ENCODE measurements at places on chromosomes 5 and 9.

DNA sequence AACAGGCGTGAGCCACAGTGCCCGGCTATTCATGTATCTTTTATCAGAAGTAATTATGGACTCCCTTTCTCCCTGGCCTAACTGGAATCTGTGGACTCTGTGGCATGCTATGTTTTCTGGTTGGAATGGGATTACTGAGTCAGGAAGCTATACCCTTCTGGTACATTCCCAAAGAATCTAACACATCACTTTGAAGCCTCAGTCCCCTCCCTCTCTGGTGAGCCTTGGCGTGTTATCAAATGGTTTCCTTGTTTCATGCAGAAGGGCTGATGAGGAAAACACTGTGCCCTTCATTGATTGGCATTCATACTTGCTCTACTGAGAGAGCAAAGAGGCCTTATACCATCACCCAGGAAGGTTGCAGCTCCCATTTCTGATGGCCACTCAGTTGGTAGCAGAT, 22.9 kb downstream of the C5orf15 start:
- no peak for DNase-seq

DNA sequence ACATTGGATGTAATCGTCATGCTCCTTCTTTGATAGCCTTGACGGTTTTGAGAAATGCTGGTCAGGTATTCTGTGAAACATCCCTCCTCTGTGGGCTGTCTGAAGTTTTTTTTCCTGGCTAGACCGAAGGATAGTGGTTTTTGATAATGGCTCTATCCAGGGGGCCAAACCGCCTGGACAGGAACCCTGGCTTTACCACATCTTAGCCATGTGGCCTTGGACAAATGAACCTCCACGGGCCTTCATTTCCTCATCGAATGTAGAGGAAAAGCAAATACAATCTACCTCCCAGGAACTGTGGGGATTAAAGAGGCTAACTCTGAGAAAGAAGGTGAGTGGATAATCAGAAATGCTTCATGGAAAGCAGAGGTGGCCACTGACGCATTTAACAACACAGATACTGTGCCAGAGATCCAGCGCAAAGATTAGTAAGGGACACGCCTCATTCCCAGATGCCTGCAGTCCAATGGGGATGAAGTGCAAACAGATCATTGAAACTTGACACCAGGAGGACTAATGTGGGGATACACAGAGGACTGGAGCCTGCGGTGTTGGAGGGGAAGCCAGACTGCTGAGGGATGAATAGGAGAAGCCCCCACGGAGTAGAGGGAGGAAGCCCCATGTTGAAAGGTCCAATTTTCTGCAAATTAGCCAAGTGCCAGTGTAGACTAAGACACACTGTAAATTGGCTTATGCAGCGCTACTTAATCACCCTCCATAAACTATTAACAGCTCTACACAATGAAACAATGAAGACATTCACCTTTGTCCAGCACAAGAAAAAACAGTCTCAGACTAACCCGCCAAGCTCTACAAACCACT, 41.6 kb downstream of the MYO10 start:
- peak; percentile 78 for DNase-seq

DNA sequence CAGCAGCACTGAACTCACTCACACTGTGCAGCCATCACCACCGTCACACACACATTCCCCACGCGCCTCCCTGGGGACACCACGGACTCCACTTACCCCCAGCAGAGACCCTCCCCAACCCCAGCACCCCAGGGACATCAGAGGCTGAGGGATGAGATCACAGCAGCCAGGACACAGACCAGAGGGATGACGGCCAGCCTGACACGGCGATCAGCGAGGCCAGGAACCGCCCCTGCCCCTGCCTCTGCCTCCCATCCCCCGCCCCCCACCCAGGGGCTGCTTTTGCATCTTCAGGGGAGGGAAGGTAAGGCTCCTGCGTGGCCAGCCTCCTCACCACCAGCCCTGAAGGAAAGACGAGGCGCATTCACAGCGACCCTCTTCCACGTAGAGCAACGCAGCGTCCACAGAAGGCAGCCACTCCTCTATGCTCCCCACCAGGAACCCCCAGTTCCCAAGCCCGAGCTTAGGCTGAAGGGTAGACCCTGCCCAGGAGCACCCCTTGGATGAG, 104.5 kb downstream of the VAV2 start:
- no peak for DNase-seq

DNA sequence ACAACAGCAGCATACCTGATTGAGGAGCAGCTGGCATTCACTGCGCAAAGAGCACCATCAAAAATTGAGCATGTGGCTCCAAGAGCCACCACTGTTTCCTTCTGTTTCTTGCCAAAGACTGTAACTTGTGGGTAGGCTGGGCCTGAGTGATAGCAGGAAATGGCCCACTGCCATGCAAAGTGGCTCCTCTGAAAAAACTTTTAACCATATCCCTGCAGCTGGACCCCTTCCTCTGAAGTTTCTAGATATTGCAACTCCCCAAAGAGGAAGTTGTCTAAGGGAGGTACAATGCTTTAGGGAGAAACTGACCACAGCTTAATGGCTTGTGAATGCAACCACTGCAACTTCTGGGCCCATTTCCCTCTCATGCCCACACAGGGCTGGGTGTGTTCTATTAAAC, 355.4 kb upstream of the PDE4D start:
- DNase-seq: no peak

DNA sequence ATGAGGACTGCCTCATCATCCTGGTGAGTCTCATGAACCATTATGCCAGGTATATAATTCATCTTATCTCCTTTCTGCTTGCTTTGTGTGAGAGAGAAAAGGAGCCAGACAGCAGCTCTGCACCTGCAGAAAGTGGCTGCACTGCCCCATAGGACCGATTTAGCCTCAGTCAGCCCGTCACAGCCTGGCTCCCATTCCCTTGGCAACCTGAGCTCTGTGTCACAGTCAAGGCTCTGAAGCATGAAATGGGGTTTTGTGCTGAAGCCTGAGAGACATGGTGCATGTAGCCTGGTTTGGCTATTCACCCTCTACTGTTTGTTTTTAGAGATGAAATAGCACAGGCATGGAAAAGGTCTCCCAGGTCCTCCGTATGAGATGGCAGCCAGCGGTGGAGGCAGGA, 198.3 kb downstream of the KCTD16 start:
- DNase-seq: no peak

DNA sequence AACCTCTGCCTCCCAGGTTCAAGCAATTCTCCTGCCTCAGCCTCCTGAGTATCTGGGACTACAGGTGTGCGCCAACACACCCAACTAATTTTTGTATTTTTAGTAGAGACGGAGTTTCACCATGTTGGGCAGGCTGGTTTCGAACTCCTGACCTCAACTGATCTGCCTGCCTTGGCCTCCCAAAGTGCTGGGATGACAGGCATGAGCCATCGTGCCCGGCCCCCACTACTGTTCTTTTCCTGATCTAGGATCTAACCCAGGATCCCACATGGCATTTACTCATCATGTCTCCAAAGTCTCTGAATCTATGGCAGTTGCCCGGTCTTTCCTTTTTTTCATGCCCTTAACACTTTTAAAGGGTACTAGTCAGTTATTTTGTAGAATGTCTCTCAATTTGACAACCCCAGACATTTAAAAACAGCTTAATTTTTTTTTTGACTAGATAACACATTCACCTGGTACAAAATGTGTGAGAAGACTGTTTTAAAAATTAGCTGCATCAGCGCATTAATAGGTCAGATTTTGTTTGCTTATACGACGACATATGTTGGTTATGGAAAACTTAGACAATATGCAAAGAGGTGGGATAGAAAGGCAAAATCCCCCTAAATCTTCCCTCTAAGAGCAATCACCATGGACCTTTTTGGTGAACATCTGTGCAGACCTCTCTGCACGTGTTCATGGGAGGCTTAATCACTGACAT, 46.5 kb downstream of the STOM start:
- no peak for DNase-seq

DNA sequence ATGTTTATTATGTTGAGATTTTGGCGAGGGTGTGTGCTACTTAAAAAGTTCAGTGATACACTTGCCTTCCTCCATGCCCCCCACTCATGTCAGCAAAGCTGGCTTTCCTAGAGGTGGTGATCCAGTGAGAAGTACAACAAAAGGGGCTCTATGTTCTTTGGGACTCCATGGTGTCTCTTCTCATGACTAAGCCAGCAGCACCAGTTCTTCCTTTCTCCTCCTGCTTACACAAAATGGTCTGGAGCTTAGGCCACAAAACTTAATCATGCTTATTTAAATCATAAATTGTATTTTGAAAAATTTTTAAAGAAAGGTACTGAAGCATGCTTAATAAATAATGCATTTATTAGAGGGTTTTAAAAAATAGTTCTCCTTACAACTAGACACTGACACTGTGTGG, 22.4 kb downstream of the MOCS2 start:
- no peak for DNase-seq

DNA sequence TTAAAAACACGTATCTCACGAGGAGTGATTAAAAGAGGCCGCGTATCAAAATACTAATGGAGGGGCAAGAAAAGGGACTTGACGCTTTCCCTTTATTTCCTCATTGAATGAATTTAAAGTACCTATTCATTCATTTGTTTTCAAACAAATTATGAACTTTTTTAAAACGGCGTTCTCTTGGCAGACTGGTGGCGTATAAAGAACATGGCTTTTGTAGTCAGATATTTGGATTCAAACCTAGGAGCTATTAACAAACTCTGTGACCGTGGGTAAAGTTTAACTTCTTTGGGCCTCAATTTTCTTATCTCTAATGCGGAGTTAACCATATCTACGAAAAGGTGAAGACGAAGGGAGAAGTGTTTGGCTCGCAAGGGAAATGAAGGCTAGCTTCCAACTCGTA, 876 bp downstream of the CAAP1 start:
- DNase-seq: no peak

- DNase-seq: no peak
These were observed 24.6 kb upstream of the APBA1 start for GRCh38 chr9:69696802-69697201.

DNA sequence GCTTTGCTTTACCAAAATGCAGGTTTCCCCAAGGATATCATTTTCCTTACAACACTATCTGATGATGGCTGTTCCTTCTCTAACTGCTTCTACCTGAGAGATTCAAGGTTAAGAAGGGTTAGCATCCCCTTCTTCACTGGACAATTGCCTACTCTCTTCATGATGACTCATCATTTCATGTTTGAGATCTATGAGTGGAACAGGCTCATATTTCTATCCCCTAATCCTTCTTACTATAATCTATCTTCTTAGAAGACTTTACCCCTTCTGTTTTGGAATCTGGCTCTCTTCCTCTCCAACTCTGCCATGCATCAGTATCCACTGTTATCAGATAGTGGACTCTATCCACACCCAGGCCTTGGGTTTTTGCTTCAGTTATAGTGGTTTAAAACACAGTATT, 54.3 kb downstream of the NR3C1 start:
- peak; percentile 33 for DNase-seq

- DNase-seq: no peak
These were observed 12.2 kb upstream of the PLPP1 start for GRCh38 chr5:55546947-55547346.

- DNase-seq: peak; percentile 16
These were observed 53.9 kb upstream of the AFAP1L1 start for GRCh38 chr5:149217803-149218155.

DNA sequence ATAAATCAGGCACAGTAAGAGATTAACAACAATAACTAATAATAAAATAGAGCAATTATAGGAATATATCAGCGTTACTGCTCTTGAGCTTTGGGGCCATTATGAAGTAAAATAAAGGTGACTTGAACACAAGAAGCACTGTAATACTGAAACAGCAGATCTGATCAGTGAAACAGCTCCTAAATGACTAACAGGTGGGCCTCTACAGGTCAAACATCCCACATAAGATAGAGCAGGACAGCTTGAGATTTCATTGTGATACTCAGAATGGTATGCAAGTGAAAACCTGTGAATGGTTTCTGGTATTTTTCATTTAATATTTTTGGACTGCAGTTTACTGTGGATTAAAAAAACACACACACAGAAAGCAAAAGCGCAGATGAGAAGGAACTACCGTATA, 24.0 kb upstream of the MAP3K1 start:
- no peak for DNase-seq

DNA sequence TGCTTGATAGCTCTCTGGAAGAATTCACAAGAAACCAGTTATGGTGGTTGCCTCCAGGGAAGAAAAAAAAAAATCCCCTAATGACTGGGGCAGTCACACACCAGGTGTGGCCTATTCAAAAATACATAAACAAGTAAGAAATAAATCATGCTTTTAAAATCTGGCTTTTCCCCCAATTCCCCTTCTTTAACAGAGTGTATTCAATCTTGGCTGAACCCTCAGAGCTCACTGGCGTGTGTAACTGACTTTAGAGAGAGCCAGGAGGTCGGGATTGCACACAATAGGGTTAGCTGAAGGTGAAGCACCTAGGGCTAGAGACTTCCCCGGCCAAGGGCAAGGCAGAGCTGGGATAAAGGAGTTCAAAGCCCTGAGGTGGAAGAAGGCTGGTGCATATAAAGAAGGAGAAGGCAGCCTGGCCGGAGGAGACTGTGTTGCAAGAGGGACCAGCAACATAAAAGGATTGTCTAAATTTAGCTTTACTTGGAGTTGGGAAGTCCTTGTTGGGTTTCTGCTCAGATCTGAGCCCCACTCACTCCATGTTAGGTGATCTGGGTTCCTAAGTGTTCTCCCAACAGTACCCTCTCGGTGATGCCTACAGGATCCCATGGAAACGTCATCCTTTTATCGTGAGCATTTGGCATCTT, 19.7 kb downstream of the FNBP1 start:
- DNase-seq: no peak

DNA sequence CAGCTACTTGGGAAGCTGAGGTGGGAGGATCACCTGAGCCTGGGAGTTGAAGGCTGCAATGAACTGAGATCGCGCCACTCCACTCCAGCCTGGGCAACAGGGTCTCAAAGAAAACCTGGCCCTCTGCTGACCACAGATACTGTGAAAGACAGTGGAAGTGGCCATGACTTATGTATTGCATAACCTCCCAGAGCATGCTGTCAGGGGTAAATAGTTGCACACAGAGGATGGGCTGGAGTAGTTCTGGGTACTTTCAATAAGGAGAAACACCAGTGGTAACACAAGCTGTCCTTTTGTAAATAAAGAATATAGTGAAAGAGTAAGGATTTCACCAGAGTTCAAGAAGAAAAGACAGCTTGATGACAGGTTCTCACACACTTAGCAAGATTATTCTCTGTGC, 1.8 kb downstream of the ACER2 start:
- peak; percentile 7 for DNase-seq

GRCh38 chr9:479971-480350, 265.3 kb downstream of the DOCK8 start:
- no peak for DNase-seq

DNA sequence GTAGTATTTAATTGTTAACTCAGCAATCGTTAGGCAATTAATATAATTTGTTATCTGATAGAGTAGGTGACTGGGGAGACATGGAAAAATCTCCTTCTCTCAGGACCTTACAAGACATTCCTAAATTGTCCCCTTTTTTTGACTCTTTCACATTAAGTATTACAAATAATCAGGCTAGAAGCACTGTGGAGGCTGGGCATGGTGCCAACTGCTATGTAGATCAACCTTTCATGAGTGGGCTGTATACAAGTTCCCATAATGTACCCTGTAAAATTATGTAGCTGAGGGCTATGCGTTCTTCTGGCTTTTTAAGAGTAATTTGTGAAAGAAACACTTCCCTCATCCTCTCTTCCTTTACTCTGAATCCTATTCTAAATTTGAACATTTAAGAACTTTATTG, 140.2 kb downstream of the NFIB start:
- no peak for DNase-seq

GRCh38 chr5:122736086-122736845, 38.6 kb upstream of the SNX2 start:
- DNase-seq: no peak

- no peak for DNase-seq
These were observed 5.6 kb downstream of the IDNK start for GRCh38 chr9:83628540-83628939.

Measured in GM23248 (cell line).